ENCODE measurements at places on chromosomes 7 and 10.

DNA sequence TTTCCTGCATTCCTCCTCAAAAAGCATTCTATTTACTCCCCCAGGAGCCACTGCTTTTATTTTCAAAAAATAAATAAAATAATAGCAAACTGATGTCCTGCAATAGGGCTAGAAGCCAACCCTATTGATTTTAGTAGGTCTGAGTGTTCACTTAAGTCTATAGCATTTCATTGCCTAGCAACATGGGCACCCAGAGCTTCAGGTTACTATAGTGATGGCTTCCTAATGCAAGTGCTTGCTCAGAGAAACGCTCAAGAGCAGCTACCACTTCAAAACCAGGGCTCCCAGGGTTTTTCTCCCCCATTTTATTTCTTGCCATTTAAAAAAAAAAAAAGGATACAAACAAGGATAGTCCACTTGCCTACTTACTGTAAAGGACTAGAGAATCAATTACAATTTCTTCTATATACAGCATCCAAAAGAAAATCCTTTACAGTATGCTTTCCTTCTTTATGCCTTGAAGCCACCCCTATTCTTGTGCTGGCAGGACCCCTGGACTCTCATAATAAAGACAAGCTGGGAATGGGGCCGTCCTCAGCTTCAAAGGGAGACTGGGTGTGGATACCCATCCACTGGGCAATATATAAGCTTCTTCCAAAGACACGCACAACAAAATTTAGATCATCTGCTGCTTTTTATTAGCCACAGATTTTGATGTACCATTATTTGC is 133.3 kb downstream of the VPS41 start:
- no peak for DNase-seq

DNA sequence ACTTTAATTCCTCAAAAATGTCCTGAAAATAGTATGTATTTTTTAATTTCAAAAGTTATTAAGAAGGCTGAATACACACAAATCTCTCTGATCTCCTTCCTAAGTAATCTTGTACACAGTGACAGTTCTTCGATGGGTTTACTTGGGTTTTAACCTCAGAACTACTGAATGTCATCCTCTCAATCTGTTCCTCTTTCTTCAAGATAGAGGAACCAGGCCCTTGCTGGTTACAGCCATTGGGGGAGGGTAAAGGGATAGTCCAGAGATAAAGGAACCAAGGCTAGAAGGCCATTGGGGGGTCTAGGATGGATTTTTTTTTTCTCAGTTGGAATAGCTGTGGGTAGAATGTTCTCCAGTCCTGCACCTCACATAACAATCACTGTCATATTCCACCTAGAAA is 224.9 kb downstream of the SKIDA1 start:
- no peak for DNase-seq

DNA sequence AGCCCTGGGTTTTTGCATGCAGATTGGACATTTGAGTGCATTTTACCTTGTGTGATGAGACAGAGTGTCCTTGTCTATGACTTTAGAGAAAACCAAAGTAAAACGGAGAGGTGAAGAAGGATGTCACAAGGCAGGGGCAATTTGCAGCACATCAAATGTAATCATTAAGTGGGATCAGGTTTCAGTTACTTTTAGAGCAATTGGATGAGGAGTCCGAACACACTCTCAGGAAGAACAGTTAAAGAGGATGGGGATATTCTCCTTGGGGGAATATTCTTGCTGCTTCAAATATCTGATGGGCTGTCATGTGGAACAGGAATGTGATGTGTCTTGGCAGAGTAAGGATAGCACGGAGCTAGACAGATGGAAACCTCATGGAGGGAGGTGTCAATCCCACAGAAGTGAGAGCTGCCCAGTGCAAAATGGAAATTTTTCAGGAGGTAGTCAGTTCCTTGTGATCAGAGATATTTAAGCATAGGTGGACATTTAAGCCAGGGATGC is 757 bp downstream of the RAB19 start:
- no peak for DNase-seq

DNA sequence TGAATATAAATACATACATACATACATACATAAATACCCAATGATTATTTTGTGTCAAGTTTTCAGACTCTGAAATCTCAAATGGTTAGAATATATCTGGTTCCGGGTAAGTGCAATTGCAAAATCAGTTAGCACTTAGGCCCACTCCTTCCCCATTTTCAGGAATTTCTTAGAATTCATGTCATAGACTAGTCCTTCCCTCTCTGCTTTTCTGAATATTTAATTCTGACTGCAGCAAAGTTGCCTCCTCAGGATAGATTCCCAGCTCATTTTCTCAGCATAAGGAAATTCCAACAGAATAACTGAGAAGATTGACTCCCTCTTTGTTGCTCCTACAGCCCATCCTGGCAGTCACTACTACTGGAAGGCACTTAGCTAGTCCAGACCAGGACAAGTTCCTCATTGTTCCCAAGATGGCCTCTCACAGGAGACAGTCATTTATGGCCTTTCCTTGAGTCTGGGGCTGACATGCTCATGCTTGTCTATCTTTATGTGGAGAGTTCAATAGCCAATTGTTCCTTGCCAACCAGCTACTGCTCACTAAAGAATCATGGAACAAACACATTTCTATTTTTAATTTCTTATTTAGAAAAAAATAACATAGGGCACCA is 142.9 kb upstream of the ITGB1 start:
- no peak for DNase-seq

DNA sequence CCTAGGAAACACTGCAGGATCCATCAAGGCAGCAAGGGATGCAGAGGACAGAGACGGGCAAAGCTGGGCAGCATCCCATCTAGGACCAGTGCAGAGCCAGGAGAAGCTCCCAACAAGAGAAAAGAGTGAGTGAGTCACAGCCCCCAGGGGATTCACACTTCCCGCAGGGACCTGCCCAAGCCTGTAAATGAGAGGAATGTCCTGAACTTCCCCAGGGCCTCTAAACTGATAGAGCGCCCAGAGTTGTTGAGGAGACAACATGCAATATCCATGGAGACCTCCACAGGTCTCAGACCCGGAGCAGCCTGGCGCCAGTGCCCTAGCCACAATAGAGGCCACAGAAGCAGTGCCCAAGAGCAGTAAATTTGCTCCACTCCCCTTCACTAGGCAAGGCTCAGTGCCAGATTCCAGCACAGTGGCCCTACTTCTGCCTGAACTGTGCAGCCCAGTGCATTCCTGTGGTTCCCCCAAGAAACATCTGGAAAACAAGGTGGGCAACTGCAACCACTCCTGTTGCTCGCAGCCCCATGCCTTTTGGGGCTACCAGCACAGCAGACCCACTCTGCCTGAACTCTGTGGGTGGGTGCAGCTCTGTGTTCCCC is 567.5 kb downstream of the POM121L12 start:
- no peak for DNase-seq

GRCh38 chr7:66778201-66778600 is 37.7 kb downstream of the RABGEF1 start:
- no peak for DNase-seq

DNA sequence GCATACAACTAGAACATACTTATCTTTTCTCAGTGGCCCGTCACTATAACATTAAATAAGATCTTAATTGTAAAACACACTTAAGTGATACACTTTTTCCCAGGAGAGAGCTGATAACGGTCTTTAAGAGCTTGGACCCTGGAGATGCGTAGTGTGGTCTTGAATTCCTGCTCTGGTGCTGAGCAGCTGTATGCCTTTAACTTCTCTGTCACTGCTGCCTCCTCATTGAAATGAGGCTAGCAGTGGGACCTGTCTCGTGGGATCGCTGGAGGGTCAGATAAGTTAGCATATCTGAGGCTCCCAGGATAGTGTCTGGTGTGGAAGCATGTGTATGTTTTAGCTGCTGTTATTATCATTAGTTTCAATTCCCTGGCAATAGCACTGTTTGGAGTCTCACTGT is 194.9 kb downstream of the SDK1 start:
- DNase-seq, result no peak

GRCh38 chr7:64807731-64808365 is 13.6 kb downstream of the ZNF138 start:
- no peak for DNase-seq

DNA sequence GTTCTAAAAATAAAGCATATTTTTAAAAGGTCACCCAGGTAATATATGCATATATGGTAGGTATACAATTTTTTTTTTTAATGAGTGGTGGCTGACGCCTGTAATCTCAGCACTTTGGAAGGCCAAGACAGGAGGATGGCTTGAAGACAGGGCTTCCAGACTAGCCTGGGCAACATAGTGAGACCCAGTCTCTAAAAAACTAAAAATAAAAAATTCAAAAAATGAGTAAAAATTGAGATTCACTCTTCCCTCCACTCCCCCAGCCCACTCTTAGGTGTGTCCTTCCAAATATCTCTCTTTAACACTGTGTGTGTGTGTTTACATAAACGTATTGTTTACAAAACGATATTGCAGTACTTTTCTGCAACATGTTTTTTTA is 929 bp upstream of the ANXA11 start:
- no peak for DNase-seq

DNA sequence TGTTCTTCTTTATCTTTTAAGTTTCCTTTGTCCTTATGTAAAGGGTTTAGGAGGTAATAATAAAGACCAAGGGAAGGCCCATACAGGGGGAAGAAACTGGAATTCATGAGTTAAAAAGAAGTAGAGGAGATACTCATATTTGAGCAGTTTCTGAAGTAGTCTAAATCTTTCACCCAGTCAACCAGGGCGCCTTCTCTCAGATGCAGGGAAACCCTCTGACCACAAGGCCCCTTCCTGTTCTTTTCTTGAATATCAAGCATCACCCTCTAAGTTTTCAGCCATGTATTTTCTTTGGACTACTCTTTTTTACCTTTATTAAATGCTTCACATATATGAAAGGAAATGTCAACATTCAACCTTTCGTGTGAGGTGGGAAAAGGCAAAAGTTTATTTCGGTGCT is 630.8 kb downstream of the SUGCT start:
- DNase-seq, result no peak

GRCh38 chr10:97805096-97805884 is 33.5 kb upstream of the SFRP5 start:
- no peak for DNase-seq

DNA sequence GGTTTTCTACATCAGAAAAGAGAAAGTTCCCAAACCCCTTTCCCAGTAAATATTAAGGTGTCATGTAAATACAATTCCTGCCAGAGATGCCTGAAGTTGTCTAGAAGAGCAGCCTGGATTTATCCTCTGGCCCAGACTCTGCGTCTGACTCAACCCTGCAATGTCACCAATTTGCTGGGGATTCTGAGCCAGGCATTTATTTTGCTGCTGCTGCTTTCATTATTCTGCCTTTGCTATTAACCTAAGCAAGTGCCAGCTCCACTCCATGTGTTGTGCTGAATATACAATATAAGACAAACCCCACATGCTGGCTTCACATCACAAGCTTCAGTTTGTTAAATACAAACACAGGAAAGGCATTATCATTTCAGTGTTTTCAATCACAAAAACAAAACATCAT is 59.1 kb downstream of the ELAPOR2 start:
- DNase-seq, result no peak

- no peak for DNase-seq
Measured at GRCh38 chr7:105245398-105246114, 143.2 kb downstream of the SRPK2 start.

- DNase-seq, result no peak
Measured at GRCh38 chr10:81696609-81697388, 178.2 kb upstream of the NRG3 start.

- no peak for DNase-seq
Measured at GRCh38 chr10:98339799-98340198, 71.8 kb upstream of the LOXL4 start.

DNA sequence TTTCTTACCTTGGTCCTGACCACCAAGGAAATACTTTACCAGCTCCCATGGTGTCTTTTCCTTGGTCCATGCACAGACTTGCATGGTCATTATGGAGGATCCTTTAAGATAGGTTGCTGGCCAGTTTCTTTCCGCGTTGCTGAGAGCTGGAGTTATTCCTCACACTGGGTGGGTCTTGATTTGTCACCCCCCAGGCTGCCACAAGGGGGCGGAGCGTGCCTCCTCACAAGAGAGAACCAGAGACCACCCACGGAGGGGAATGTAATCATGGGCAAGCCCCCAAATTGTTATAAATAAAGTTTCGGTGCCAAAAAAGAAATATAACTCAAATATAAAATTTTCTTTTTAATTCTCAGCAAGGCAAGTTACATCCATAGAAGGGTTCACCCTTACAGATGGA is 10.5 kb upstream of the TRIM24 start:
- no peak for DNase-seq

- no peak for DNase-seq
Measured at GRCh38 chr7:28161331-28161730, 19.3 kb downstream of the JAZF1 start.

DNA sequence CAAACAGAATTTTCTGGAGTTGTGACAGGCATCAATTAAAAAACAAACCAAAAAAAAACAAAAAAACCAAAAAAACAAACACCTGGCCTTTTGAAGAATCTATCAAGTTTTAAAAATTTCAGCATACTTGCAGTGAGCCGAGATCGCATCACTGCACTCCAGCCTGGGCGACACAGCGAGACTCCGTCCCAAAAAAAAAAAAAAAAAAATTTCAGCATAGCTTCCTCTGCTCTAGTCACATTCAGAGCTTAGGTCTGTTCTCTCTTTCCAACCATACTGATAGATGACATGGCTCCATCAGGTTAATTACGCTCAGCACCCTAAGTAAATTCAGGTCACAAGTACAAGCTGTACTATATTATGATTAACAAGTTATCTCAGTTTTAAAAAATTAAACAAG is 3.1 kb downstream of the KBTBD2 start:
- no peak for DNase-seq

- no peak for DNase-seq
Measured at GRCh38 chr10:3502673-3503072, 282.3 kb downstream of the KLF6 start.

GRCh38 chr10:133276100-133276434 is 601 bp downstream of the ADAM8 start:
- DNase-seq, result no peak
